ENCODE measurements at places on chromosomes 11 and 22.

DNA sequence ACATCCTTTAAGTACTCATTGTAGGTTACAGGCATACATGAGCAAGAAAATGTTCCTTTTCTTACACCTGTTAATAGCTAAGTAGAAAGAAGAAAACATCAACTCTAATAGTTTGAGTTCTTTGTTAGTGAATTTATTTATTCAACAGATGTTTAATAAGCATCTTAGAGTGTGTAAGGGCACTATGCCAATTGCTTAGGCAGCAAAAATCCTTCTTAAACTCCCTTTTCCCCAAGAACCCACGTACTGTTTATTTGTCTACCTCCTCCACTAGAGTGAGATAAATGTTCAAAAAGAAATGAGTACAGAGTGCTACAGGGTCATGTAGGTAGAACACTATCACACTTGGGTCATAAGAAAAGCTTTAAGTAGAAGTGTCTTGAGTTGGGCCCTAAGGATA is 131.4 kb downstream of the CD44 start:
- no peak for DNase-seq

DNA sequence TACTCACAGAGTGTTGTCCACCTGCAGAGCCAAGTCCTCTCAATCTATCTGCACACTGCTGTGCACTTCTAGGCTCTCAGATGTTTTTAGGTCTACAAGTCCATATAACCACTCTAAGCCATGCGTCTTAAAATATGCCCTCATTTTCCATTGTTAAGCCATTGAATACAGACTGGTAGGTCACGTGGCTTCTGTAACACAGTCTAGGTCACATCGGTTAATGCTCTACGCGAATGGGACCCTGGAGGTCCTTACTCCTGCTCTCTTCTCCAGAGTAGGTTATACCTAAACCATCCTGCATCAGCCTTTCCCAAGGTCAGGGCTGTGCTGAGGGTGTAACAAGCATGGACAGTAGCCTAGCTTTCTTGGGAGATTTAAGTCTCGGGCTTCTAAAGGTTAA is 819 bp downstream of the JAML start:
- no peak for DNase-seq

DNA sequence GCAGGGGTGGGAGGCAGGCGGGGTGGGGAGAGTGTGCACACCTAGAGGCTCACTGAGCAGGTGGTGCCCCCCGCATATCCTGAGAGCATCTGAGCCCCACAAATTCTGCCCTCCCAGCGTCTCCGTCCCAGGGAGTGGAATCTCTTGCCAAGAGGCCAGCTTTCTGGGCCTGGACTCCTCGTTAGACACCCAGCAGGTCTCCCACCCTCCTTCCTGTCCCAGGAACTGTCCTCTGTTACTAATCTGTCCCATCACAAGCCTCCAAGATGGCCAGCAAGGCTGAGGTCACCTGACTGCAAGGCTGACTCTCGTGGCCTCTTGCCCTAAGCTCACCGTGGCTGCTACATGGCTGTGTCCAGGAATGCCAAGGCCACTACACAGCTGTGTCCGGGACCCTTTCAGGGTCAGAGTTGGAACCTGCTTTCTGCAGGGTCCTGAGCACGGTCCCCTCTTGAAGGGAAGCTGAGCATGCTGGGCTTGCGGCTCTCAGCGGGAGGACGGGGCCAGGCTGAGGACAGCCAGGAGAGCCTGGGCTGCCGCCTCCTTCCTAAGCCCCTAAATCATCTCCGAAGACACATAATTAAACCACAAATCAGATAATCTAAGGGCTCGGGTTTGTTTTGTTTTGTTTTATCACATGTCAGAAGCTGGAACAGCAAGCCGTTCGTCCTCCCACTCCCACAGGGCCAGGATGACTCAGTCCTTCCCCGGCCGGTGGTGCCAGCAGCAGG is 1327.3 kb downstream of the TBC1D22A start:
- DNase-seq = no peak

- no peak for DNase-seq
Measured at GRCh38 chr11:69816671-69817070, 2.5 kb downstream of the FGF3 start.

DNA sequence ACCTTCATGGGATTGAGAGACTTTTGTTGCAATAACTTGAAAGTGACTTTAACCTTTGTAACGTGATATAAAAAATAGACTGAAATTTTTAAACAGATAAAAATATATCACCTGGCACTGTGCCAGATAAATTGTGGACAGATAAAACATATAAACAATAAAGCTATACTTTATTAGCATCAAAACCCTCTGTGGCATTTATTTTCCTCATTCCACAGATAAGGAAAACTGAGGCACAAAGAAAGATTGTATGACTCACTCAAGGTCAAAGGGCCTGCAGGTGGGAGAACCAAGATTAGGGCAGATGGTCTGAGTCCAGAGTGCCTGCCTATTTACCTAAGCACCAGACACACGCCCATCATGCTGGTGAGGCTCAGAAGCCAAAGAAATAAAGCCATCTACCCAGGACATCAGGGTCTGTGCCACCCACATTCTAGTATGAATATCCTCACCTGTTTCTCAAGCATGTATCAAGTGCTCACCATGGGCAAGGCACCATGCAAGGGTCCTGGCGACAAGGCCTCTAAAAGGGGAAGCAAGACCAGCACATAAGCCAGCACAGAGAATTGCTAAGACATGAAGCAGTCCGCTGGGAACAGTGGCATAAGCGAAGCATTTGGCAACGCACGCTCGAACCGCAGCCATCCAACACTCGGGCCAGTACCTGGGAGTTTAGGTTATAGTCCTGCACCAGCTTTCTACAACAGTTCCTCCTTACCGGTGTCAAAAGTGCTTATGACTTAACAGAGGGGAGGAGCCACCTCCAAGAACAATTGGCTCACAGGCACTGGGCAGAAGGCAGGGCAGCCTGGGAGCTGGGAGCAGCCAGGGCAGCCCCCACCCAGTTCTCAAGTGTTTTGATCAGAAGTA is 17.6 kb downstream of the MYH9 start:
- no peak for DNase-seq

GRCh38 chr11:65432100-65432650 is 9.6 kb downstream of the NEAT1 start:
- no peak for DNase-seq

DNA sequence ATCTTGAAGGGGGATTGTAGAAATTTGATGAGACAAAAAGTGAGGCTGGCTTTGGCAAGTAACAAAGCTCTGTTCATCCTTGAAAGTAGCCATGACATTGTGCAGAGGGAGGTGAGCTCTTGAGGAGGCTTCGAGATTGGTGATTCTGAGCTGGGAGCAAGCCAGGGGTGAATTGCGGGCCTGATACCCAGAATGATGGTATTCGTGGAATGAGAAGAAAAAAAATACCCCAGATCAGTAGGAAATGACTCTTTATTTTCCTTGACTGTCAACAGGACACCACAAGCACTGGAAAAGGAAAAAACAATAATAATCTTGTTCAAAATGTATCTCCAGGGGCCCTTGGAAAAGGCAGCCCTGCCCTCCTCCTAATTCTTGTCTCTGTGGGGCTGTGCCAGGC is 62.7 kb downstream of the TSPAN18 start:
- DNase-seq = no peak

DNA sequence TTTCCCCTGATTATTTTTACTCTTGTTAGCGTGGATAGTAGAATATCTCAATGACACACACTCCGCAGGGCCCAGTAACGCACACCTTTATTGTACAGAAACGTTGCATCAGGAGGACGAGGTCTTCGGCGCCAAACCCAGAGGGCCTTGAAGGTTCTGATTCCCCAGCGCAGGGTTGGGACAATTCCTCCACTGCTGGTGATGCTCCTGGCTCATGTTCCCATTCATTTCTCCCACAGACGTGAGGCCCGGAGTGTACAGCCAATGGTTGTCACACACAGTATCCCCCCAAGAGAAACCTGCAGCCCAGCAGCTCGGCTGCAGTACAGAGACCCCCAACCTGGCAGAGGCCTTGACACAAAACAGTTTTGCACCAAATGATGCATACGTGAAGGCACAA is 6.1 kb upstream of the ANO1 start:
- DNase-seq = no peak

GRCh38 chr11:130766650-130767565 is 149.4 kb downstream of the SNX19 start:
- DNase-seq = no peak

DNA sequence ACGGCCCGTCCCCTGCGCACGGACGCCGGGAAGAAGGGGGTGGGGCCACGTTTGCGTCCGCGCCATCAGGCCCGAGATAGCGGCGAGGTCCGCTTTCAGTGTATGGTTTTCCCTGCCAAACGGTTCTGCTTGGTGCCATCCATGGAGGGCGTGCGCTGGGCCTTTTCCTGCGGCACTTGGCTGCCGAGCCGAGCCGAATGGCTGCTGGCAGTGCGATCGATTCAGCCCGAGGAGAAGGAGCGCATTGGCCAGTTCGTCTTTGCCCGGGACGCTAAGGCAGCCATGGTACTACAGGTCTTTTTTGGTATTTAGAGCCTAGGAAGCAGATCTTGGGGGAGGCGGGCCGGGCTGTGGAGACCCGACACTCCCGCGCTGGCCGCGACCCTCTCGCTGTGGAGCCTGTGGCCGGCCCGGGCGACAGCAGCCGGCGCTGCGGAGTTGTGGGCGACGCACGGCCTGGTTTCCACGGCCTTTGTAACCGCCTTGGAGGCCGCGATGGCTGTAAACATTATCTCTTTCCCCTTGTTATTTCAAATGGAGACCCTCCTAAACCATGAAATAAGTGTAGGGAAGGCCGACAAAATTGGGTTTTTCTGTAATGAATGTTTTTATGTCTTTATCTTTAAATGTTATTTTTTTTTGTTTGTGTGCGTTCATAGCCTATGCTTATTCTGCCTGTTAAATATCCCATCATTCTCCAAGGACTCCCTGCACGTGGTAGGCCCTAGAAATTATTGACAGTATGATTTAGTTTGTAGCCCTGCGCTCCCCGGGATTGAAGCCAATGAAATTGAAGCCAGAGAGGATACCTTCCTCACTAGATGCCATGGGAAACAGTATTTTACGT is at the start of gene AASDHPPT:
Gene AASDHPPT (plus strand): TSS at position 54 of the 847 bp plus-strand sequence. CDS start 49 bp downstream, at position 103.
- peak; percentile 2 for DNase-seq

DNA sequence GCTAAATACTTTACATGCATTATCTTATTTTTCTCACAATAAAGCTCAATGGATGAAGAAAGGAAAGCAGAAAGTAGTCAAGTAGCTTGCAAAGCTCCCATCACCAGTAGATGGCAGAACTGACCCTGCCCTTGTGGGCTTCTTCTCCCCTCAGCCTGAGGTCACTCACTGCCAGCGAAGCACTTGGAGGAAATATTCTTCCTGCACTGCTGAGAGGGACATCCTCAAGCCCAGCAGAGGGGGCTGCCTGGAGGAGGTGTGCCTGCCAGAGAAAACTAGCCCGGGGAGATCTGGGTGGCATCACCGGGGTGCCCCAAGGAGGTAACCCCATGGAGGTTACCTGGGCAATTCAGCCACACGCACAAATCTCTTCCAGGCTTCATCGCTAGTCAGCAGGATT is 6.6 kb downstream of the APOL4 start:
- DNase-seq = no peak

DNA sequence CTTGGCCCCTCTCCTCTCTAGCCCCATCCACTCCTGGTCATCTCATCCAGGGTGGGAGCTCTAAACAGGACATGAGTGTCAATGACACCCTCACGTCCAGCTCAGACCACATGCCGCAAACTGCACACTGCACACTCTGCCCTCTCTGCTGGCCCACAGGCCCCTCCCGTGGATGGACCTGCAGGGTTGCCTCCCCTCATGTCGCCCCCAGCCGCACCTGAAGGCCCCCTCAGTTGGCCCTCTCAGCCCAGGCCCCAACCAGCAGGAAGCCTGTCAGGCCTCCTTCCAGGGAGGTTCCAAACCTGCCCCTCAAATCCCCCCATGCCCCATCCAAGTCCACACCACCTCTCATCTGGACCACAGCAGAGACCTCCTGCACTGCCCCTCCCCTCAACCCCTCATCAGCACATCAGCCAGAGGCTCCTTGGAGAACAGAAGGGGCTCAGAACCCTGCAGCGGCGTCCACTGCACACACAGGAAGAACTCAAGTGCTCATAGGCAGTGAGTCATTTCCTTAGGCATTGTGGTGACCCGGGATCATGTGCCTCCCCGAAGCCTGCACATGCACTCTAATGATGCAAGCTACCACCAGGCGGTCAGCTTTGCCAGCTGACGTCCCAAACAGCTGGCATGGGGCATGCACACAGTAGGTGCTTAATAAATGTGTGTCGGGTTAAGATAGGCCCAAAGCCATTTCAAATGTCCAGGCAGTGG is 12.9 kb upstream of the CDKN1C start:
- DNase-seq = no peak

- DNase-seq = no peak
Measured at GRCh38 chr11:92269021-92269420, 44.4 kb downstream of the FAT3 start.

GRCh38 chr11:114036147-114036811 is 23.2 kb upstream of the ZBTB16 start:
- peak; percentile 25 for DNase-seq

- no peak for DNase-seq
Measured at GRCh38 chr11:75845324-75845723, 30.3 kb downstream of the UVRAG start.

GRCh38 chr11:124168796-124169195 is 14.3 kb upstream of the OR10D3 start:
- no peak for DNase-seq

- DNase-seq = no peak
Measured at GRCh38 chr11:57418131-57418530, 8.8 kb downstream of the SLC43A3 start.

GRCh38 chr11:65206441-65206841 is 24.7 kb downstream of the CAPN1 start:
- no peak for DNase-seq

GRCh38 chr11:64747961-64748665 is 4.2 kb upstream of the RASGRP2 start:
- no peak for DNase-seq

- DNase-seq = no peak
Measured at GRCh38 chr11:85737738-85738137, 51.7 kb upstream of the CCDC89 start.

DNA sequence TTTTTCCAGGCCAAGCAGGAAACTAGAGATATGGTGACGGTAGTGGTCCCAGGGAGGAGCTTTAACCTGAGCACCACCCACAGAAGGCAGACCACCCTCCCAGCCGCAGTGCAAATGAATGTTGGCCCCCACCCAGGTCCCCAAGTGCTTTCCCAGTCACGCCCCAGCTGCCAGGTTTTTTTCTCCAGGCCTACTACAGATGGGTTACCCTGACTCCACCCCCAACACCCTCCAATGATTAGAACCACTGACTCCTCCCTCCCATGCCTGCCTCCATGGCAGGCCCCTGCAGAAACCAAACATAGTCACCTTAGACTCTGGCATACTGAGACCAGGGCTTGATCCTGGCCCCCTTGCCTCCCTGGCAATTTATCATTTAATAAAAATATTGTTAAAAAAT is 58.7 kb upstream of the CHST1 start:
- no peak for DNase-seq

GRCh38 chr11:76453248-76453647 is 8.4 kb downstream of the EMSY start:
- no peak for DNase-seq

GRCh38 chr11:65563601-65564000 is 5.4 kb upstream of the LTBP3 start:
- no peak for DNase-seq

GRCh38 chr11:117881217-117881616 is 4.8 kb upstream of the FXYD6 start:
- no peak for DNase-seq

All from stimulated activated CD4-positive, alpha-beta T cell treated with anti-CD3 and anti-CD28 coated beads, Interleukin-1b, Interleukin-23, amount 100 ng/mL, for 1 hour (primary cell).